Stimulated activated CD8-positive, alpha-beta memory T cell treated with anti-CD3 and anti-CD28 coated beads, Interleukin-15, amount 100 ng/mL, for 24 hours (primary cell): ENCODE measurements at places on chromosomes 5 and 9.

- DNase-seq = no peak
Measured at GRCh38 chr5:143501310-143502044, 98.0 kb upstream of the NR3C1 start.

DNA sequence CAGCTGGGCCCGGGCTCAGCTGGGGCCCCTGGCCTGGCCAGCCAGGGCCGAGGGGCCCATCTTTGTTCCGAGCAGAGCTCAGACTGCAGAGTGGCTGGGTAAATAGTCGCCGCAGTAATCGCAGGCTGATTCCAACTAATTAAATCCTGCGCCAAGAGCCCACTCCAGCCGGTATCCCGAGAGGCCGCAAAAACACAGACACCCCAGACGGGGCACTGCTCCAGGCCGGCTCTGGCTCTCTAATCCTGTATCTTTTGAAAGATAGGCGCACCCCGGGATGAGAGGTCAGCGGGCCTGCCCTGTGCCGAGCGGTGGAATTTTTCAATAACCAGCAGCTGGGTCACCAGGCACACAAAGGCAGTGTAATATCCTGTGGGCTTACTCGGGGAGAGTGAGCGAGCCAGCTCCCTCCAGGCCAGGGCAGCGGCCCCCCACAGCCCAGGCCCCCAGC lies 57.7 kb downstream of the LMX1B start:
- DNase-seq = no peak

DNA sequence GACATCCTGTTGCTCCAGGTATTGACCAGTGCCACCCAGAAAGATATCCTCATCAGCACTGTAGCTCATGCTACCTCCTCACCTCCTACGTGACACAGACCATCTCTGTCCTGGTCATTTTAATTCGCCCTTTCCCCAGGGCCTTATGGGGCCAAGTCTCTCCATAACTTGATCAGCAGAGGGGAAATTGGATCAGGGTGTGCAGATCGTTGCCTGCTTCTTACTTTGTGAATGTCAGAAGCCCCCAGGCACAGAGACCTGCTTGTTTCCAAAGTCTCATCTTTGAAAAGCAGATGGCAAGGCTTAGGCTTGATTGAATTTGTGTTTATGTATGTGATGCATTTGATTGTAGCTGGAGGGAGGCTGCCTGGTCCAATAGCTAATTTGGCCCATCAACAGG lies 8.8 kb upstream of the DBH start:
- no peak for DNase-seq

DNA sequence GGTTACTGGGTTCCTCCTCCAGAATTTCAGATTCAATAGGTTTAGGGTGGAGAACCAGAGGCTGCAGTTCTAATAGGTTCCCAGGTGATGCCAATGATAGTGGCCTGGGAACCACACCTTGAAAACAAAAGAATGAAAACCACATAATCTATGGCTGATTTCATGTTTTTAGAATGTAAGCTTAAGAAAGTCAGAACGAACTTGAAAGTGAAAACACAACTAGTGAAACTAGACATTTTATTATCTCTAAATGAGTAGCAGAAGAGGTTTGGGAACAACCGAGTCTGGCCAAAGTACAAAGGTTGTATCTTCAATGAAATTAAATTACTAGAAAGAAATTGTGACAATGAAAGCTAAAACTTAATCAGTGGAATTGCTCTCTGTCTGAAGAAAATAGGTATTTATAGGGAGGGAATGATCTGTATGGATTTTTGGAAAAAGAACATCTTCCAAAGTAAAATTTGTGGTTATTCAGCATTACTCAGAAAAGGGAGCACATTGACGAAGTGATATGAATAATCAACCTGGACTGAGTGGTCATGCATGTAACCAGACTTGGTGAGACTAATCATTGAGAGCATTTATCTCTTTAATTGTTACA lies 24.9 kb upstream of the CEP120 start:
- no peak for DNase-seq

DNA sequence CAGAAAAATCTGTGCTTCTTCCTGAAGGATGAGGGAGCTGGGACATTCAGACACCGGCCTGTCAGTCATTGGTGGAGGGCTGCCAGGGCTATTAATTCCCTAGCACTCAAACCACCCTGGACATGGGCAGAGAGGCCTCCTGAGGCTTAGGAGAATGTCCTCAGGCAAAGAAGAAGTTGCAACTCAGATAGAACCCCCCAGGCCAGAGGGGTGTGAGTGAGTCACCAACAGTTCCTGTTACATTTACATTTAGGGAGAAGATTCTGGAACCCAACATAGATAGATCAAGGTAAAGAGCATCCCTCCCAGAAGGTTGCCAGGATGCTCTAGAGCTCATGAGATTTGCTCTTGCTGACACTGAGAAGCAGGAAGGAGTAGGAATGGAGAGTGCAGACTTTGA lies 29.2 kb upstream of the SYK start:
- no peak for DNase-seq

GRCh38 chr9:90546200-90546599 lies 96.4 kb downstream of the DIRAS2 start:
- DNase-seq = no peak

DNA sequence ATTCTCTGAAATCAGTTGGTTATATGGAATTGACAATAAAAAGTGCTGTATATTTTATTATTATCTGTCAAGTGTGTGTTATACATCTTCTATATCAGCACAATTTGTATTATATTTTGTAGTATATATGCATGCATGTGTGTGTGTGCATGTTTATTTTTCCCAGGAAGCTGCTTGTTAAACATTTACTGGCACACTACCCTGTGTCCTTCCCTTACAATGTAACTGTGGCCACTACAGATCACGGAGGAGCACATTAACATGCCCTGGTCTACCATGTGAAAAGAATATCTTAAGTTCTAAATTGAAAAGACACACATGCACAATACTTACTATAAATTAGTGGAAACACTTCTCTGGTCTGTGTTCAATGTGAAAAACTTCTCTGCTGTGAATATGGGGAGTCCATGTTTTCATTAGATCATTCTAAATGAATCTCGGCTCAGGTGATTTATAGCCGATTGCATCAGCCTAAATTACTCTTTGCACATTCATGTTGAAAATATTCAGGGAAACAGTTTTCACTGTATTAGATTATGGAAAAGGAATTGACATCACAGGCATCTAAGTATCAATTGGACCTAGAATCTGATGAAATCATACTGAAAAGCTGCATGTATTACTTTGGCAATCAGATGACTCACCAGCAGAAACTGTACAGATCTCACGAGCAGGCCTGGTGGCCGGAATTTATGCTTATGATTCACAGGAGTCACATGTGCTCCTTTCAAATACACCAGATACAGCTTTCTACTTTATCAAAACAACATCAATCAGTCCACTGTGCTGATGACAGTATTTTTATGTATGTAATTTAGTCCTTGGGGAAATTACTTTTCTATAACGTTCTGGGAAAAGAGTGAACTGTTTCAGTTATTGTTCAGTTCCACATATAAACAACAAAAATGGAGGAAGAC lies 39.4 kb downstream of the LURAP1L start:
- DNase-seq = no peak

- no peak for DNase-seq
Measured at GRCh38 chr9:127912882-127913281, 4.0 kb downstream of the ST6GALNAC4 start.

DNA sequence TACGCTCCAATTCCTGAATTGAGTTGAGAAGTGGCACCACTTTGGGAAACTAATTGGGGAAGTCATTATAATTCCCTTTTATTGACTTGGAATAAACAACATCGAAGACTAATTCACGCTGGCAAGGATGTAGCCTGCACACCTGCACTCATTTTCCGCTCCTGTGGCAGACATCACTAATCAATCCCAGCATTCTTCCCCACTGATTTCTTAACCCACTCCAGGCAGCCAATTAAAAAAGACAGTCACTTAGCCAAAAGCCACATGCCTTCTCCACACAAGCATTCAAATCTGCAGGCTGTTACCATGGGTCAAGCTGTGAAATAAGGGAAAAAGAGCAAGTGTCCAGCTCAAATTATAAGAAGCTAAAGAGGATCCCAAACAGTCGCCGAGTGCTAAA lies 68.2 kb upstream of the HRH2 start:
- no peak for DNase-seq

GRCh38 chr5:150294551-150295071 lies 5.0 kb upstream of the CAMK2A start:
- no peak for DNase-seq

- no peak for DNase-seq
Measured at GRCh38 chr9:95383845-95384244, 66.3 kb upstream of the FANCC start.

DNA sequence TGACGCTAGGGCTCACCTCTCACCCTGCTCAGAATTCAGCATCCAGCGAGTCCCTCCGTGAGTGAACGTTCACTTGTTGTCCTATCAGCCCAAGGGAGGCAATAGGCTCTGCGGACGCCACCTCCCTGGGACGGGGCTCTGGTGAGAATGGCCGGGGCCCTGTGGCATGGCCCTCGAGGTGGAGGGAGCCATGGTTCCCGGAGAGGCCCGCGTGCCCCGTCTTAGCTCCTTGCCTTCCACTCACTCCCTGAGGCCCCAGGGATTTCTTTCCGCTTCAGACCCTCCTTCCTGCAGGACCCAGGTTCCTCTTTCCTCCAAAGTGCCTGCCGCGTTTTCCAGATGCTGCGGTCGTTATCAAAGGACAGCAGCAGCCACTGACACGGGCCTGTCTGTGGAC lies 21.5 kb downstream of the EXOC3 start:
- DNase-seq = no peak

GRCh38 chr9:124868511-124869465 lies 6.9 kb downstream of the ARPC5L start:
- peak; percentile 92 for DNase-seq

- no peak for DNase-seq
Measured at GRCh38 chr5:68376935-68377334, 161.4 kb downstream of the PIK3R1 start.

DNA sequence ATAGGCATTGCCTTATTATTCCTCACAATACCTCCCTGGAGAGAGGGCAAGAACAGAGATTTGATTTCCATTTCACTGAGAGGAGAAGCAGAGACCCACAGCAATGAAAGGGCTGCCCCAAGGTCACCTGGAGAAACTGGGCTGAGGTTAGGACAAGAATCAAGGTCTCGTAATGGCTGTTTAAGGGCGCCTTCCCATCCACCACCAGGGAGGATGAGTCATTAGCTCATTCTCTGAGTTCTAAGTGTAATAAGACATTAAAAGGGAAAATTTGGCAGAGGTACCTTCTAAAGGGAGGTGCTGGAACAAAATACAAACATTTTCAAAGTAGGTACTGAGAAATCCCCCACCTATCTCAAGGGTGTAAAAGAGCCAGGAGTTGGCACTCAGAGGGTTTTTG lies 52.6 kb upstream of the TCERG1 start:
- DNase-seq = no peak

GRCh38 chr9:29183971-29184370 lies 1610.7 kb upstream of the C9orf72 start:
- no peak for DNase-seq

DNA sequence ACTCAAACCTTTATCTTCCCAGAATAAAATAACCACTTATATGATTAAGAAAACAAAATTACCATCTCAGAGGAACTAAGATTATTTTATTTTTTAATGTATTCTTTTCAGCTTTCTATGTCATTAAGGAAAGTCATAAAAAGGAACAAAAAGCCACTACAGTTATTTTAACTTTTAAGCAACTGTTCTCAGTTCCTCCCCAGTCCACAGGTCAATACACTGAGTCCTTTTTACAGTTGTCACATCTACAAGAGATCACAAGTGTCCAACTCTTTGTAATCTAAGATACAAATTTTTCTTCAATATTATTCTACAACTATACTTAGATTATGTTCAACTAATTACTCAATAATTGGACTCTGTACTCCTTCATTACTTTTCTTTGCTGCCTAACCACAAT lies 782.8 kb upstream of the ACO1 start:
- DNase-seq = no peak

DNA sequence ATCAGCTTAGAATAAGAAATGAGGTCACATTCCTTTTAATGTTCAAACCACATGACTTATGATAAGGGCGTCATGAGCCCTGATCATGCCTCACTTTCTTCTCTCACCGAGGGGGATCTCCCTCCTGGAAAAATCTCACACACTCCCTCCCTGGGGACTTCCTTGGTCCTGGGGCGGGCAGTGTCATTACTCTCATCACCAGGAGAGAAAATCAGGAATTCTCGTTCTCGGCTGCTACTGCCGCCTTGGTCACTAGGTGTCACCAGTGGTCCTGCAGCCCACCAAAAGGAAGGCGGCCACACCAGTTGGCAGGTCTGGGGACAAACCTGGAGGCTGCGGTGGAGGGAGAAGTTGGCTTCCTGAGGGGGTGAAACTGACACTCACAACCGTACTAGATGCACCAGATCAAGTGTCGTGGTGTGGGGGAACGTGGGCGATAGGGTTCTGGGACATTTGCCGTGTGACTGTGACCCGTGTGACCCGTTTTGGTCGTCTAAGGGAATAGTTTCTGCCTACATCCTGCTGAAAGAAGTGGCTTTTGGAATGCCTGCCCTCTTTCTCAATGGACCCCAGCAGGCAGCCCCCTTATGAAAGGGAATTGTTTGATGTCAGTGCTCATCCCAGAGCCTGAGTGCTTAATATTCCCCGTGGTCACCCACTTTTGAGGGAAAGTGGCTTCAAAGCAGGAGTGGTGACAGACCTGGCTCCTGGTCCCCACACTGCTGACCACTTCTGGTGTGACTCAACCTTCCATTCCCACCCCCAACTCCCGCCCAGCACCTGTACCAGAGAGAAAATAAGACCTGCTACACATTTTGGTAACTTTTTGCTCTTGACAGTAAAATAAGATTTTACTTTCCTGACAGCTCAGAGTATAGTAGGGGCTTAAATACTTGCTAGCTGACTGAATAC lies 63.2 kb downstream of the ACER2 start:
- DNase-seq = no peak

DNA sequence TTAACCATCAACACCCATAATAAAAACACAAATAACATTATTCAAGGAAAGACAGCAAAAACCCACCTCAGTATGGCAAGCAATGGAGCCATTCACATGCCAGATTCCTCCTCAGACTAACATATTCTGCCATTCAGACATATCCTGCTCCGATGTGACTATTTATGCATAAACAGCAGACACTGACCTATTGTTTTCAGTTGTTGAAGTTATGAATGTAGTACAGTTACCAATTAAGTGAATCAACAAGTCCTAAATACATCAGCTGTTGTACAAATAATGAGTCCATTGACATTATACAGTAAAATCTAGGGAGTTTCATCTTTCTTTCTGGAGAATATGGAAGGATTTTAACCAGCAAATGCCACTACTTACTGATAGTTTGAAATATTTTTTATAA lies 131.7 kb downstream of the DENND1A start:
- no peak for DNase-seq

- no peak for DNase-seq
Measured at GRCh38 chr5:87340716-87341115, 72.0 kb downstream of the CCNH start.

GRCh38 chr9:136399176-136400037 lies 563 bp downstream of the SNAPC4 start:
- DNase-seq = no peak

DNA sequence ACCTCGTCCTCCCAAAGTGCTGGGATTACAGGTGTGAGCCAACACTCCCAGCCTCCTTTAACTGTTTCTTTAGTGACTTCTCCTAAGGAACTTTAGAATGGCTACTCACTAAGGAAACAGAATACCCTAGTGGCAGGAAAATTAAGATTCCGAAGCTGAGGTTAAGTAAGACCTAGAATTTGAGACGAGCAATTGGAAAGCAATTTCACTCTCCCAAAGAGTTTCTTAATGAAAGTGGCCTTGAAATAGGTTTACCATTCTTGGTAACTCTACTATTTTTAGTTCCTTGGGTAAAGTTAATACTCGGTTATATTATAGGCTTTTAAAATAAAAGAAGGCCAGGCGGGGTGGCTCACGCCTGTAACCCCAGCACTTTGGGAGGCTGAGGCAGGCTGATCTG lies 22.9 kb upstream of the GOLPH3 start:
- DNase-seq = no peak

GRCh38 chr5:154509784-154510555 lies 31.9 kb upstream of the HAND1 start:
- DNase-seq = no peak
